ENCODE measurements at places on chromosomes 1 and 21. TPM values are rescaled to one million over a fixed set of nuclear protein-coding genes. Genes with fewer than 3 reads are reported as not detected.

Gene TGFB2
- total RNA-seq, result 4.5 TPM

Gene ESPN
- 0.62 TPM for total RNA-seq

Gene DCDC2B
- total RNA-seq, result 0.12 TPM

Gene KIF14
- 8.5 TPM for total RNA-seq

Gene EPHB2
- total RNA-seq, result 5.2 TPM

Gene UBASH3A
- not detected for total RNA-seq

Gene ABCA4
- 0.12 TPM for total RNA-seq

Gene PGBD5
- total RNA-seq, result 0.11 TPM

All from uterine smooth muscle cell (primary cell).